ENCODE measurements at places on chromosomes 2 and 18.

- DNase-seq: no peak
These were observed 171.9 kb downstream of the STK39 start for GRCh38 chr2:168075446-168075845.

DNA sequence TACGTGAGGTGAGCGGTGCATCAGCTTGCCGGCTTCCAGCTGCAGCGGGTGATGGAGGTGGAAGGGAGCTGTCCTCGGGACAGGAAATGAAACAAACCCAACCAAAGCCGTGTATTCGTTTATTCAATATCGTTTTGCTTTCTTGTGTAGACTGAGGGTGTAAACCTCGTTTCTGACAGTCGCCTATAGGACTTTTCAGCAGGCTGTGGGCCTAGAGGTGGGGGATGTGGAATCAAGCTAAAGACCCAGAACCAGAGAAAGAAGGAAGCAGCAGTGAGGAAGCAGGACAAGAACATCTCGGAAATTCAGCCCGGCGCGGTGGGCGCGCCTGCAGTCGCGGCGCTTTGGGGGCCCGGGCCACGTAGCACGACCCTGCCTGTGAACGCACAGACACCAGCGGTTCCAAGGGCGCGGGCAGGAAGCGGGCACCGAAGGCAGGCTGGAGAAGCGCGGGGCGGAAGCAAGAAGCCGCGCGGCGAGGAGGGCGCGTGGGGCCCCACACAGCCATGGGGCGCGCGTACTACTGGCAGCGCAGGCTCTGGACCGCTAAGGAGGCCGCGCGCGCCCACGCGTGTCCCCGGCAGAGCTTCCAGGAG lies 755 bp upstream of the ATP9B start:
- DNase-seq: no peak

DNA sequence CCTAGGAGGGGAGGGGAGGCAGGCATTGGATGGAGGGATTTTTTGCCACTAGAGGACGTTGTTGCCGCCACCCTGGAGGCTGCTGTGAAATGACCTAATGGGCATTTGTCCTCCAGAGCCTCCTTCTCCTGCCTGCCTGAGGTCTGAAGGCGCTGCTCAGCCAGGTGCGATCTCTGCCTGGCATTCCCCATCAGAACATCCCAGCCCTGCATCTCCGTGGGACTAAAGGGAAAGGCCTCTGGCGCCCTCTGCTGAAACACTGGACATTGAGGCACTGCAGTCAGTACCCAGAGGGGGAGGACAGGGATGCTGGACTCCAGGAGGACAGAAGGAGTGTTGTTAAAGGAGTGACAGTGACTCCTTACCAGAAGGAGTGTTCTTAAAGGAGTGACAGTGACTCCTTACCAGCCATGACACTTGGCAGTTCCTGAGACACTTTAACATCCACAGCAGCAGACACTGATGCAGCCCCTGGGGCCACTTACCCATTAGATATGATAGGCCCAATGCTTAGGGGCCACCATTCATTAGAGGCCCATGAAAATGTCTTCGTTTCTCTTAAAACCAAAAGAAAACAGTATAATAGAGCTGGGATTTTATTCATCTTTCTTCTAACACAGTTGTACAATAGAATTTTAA lies 17.0 kb downstream of the THNSL2 start:
- peak; percentile 41 for DNase-seq

DNA sequence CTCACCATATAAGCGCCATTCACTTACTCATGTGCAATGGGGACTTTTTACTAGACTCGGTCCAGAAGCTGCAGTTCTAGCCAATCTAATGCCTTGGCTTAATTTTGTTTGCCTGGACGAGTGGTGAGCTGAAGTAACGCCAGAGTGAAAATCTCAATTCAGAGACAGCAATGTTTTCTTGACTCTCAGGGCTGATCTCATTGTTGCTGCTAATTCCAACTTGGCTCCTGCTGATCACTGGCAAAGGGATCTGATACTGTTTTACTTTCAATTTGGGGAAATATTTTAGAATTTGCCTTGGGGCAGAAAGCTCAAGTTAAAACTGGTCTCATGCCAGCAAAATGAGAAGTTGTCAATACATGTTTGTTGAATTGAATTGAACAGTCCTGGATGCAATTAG lies 906.6 kb upstream of the CDH2 start:
- no peak for DNase-seq

- DNase-seq: no peak
These were observed 144.4 kb downstream of the GFPT1 start for GRCh38 chr2:69242651-69243051.

DNA sequence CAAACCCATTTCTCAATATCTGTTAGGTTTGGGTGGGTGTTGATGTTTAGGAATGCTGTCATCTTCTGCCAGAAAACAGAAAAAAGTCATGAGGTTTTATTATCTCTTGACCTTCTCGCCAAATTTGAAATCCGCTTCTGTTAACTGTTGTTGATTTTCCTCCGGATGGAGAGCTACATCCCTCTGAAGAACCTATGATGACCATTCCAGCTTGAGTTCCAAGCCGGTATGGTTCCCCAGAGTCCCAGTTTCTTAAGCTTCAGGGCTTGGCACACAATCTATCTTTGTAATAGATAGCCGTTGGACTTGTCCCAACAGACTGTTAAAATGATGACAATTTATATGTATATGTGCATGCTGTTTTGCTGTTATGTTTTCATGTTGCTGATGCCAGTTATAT lies 1201.0 kb downstream of the LRP1B start:
- no peak for DNase-seq

- no peak for DNase-seq
These were observed 284.4 kb upstream of the RGPD4 start for GRCh38 chr2:107542314-107542740.

- DNase-seq: no peak
These were observed 87.2 kb downstream of the STPG4 start for GRCh38 chr2:47067788-47068407.

DNA sequence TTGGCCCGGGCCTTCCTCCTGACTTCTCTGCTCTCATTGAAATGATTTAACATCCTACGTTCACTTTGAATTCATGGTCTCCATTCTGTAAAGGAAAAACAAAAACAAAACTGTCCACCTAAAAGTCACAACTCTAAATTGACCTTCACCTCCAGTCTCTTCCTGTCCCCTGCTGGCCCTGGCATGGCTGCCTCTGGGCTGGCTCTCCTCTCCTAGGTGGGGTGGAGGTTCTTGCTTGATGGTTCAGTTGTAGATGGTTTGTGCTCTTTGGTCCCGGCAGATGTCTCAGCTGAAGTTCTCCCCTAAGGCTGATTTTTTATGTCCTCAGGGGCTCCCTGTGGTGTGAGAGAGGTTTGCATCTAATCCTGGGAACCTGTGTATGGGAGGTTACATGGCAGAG lies 121.1 kb downstream of the ACKR3 start:
- DNase-seq: no peak

- DNase-seq: no peak
These were observed 2.0 kb downstream of the NHEJ1 start for GRCh38 chr2:219158586-219158985.

DNA sequence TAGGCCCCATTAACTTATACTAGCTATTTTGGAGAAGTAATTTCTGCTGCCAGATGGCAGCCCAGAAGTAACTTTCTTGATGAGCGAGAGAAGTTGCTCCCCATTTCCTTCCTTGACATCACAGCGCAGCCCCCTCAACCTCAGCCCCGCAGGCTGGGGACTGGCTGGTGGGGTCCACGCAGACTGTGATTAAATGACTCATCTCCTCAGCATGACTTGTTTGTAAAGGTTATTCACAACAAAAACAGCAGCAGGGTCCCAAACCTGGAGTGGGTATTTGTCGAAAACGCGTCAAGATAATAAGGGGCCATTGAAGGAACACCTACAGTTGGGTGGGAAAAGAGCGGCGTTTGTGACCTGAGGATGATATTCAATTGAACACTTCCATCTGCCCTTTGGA lies 120.6 kb downstream of the TXNL1 start:
- DNase-seq: no peak

- no peak for DNase-seq
These were observed 405.9 kb upstream of the HS6ST1 start for GRCh38 chr2:128724547-128724946.

GRCh38 chr2:63544017-63544627 lies 44.2 kb downstream of the WDPCP start:
- peak; percentile 30 for DNase-seq

DNA sequence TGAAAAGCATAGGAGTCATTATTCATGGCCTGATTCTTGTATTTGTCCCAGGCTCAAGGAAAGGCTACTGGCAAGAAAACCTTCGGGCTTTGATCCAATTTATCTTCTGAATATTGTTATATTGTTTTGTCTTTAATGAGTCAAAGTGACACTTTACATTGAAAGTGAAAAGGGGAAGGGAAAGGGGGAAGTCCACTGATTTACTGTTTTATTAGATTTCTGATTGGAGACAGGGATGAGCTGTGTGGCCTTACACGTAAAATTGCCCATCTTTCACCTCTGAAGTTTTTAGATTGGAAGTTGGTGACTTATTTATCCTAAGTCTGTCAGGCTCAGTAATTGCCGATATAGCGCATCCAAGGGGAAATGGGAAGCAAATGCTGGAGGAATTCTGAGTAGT lies 843.8 kb upstream of the LRRTM1 start:
- DNase-seq: no peak
